ENCODE measurements at places on chromosomes 5 and 9.

GRCh38 chr5:29230591-29230990, 1962.9 kb upstream of the CDH6 start:
- no peaks in the 10 kb centered on the region for H3K4me1 ChIP-seq
- no peak for DNase-seq
- H3K27me3 ChIP-seq, result no peaks in the 10 kb centered on the region
- no peak overlapping the region for H3K27ac ChIP-seq
- no peaks in the 10 kb centered on the region for H3K36me3 ChIP-seq
- H3K4me3 ChIP-seq, result no peak overlapping the region

GRCh38 chr5:164958688-164959087, 1453.3 kb downstream of the MAT2B start:
- no peaks in the 10 kb centered on the region for H3K36me3 ChIP-seq
- DNase-seq, result no peak
- H3K27ac ChIP-seq, result no peak overlapping the region
- no peak overlapping the region for H3K4me3 ChIP-seq
- H3K4me1 ChIP-seq, result no peaks in the 10 kb centered on the region

DNA sequence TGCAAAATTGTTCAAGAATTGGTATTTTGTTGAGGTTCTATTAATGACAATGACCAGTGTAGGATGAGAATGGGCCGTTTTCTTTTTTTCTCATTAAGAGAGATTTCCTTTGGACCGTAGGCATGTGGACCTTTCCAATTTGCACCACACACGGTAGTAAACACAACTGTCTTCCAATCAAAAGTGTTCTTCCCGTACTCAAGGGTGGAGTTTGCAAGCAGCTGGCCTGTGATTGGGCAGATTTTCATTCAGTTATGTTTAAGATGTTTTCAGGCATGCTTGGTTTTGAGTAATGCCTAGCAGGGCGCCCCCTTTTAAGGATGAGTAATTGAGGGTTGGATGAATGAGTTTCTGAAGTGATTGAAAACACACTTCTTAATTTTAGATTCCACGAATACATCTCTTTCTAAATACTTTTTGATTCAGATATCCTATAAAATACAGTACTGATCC, 2.5 kb downstream of the KDM3B start:
- peak overlapping the region; percentile 91 for H3K27ac ChIP-seq
- H3K27me3 ChIP-seq, result no peaks in the 10 kb centered on the region
- peaks cover 18% of the 10 kb centered on the region for H3K4me1 ChIP-seq
- H3K4me3 ChIP-seq, result peak overlapping the region; percentile 93

- no peak for DNase-seq
- H3K4me3 ChIP-seq, result no peak overlapping the region
Measured at GRCh38 chr5:128349044-128349858, 188.8 kb downstream of the FBN2 start.

DNA sequence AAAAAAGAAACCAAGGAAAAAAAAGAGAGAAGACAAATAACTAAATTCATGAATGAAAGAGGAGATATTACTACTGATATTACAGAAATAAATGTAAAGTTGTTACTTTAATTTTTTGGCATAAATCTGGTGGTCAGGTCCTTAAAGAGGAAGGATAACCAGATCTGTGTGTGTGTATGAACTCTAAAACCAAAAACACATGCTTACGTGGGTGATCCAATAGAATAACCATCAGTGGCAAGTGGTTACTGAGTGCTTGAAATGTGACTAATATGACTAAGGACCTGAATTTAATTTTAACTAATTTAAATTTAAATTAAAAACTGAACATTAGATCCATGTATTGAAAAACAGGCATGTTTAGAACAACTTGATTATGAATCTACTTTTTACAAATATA, 10.3 kb downstream of the SLC28A3 start:
- no peaks in the 10 kb centered on the region for H3K27me3 ChIP-seq
- H3K27ac ChIP-seq, result no peak overlapping the region
- no peaks in the 10 kb centered on the region for H3K4me1 ChIP-seq
- no peak for DNase-seq
- no peak overlapping the region for H3K4me3 ChIP-seq

DNA sequence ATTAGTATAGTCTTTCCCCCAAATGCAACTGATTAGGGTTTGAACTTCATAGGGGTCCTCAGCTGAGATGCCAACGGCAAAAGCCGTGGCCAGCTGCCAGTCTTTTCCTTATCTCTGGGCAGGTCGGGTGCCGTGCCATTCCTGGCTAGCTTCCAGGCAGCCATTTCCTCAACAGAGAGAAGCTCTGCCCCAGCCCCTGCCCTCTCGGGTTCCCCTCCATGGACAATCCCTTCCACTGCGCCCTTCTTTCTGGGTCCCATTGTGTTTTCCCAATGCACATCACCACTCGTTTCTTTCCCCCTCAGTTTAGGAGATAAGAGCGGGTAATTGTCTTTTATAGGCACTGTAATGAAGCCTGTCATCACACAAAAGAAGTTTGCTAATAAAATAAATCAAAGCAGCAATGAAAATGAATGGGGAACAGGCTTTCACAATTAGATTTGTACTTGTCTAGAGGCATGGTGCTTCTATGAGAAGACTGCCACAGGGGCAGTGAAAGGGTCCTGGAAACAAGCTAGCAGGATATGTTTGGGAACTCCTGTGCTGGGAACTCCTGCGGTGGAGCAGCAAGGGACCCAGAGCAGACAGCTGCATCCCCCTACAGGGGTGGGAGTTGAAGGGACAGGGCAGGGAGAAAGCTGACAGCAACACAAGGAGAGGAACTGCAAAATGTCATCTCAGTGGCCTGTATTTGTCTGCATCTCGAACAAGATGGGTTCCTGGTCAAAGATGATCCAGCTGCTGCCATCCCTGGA, 48.0 kb upstream of the SAP30L start:
- H3K27ac ChIP-seq, result no peak overlapping the region
- no peak overlapping the region for H3K4me3 ChIP-seq
- DNase-seq, result no peak
- no peaks in the 10 kb centered on the region for H3K36me3 ChIP-seq
- H3K27me3 ChIP-seq, result no peaks in the 10 kb centered on the region

DNA sequence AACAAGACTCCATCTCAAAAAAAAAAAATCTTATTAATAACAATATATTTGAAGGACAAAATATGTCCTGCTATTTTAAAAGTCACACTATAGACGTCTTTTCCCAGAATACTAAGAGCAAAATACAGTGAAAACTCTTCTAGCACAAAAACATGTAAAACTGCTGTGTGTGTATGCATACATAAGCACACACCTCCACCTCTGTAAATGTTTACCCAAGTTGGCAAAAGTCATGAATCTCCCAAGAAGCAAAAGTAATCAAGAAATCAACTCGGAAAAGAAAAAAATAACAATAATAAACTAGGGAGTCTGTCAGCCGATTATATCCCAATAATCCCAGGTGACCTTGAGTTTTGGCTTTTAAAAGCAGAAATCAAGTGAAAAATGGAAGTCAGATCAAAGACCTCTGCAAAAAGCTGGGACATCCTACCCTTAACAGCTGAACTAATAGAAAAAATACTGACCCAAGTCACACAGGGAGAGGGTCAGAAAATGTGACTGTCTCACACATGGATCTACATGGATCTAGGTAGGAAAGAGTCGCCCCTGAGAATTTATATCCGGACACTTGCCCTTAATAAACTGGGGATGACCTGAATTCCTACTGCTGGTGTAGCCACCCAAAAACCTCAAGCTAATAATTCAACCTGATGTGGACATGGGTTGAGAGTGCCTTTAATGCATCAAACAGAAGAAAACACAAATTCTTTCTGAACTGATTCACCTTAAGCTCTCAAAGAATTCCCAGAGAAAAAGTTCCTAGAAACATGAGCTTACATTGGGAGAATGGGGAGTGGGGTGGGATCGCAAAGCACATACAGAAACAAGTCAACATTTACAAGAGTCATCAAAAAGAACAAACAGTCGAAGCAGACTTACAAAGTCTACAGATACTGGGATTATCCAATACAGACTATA, 29.9 kb downstream of the LPAR1 start:
- H3K36me3 ChIP-seq, result no peaks in the 10 kb centered on the region
- H3K4me1 ChIP-seq, result no peaks in the 10 kb centered on the region
- no peaks in the 10 kb centered on the region for H3K27me3 ChIP-seq
- no peak overlapping the region for H3K27ac ChIP-seq
- DNase-seq, result no peak

DNA sequence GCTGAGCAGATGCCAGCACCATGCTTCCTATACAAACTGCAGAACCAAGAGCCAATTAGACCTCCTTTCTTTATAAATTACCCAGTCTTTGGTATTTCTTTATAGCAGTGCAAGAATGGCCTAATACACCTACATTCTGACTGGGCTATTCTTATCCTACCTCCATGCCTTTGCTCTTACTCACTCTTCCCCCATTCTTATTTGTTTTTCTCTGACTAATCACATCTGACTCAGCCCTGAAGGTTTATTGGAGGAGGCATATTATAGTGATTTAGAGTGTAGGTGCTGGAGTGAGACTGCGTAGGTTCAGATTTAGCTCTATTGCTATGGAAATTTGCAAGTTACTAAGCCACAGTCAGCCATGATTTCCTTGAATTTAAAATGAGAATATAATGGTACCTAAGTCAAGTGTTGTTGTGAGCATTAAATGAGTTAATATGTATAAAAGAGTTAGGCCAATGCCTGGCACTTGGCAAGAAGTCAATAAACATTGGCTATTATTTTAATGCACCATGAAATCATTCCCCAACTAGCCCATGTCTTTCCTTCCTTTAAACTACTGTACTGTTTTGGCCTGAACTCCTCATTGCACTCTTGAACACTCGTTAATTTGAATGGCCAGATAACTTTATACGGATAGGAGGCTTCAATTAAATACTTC, 531.2 kb upstream of the ZNF608 start:
- DNase-seq, result no peak
- no peak overlapping the region for H3K4me3 ChIP-seq
- no peaks in the 10 kb centered on the region for H3K36me3 ChIP-seq
- no peaks in the 10 kb centered on the region for H3K4me1 ChIP-seq
- no peak overlapping the region for H3K27ac ChIP-seq

All from naive thymus-derived CD4-positive, alpha-beta T cell (primary cell).